ENCODE measurements at places on chromosomes 4 and X.

DNA sequence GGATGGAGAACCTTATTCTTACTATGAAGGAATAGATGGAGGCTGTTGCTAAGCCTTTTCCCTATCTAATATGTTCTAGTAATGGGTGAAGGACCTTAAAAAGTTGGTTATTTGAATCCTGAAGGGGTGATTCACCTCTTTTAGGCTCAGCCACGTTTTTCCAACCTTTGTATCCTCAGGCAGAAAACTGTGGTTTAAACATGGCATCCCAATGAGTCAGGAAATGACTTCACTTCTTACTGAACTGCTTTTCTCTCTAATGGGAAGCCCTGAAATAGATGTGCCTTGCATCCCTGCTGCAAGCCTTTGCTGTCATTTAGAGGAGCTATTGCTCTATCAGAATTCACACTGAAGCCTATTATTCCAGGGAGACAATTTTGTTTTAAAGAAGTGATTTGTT is 191.0 kb upstream of the ARX start:
- DNase-seq, result no peak

DNA sequence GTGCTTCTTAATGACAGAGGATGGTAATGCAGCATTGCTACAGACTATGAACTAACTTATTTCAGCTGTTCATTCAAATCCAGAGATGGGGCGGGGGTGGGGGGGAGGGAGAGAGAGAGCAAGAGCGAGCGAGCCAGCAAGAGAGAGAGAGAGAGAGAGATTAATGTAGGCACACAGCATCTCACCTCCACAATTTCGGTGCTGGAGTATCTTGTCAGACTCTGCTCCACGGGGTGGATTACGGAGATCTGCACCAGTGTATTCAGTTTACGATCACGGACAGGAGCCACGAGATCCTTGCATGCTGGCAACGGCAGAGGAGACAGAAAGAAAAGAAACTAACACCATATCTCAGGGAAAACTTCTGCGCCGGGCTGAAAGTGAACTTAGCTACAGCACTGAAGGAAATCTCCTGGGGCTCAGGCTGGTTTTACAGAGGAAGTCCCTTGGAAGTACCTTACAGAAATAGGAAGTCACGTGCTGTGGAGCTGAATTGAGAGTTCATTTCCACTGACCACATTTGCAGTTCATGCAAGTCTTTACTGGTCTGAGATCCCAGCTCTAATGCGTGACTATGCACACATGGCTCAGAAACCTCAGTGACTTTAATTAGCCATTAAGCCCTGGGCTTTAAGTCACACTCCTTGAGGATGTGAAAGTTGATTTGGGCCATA is 440.9 kb downstream of the INPP4B start:
- peak; percentile 25 for DNase-seq

DNA sequence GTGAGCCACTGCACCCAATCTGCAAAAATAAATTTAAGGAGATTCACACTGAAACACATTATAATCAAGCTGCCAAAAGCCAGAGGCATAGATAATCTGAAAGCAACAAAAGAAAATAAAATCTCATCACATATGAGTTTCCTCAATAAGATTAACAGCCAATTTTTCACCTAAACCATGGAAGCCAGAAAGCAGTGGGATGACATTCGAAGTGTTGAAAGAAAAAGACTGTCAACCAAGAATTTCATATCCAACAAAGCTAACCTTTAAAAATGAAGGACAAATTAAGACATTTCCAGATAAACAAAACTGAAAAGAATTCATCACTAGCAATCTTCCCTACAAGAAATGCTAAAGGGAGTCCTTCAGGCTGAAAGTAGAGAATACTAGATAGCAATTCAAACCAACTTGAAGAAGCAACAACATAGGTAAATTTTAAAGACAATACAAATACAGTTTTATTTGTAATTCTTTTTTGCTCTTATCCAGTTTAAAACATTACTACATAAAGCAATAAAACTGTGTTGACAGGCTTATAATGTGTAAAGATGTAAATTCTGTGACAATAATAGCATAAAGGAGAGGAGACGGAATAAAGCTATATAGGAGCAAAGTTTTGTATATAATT is 23.1 kb upstream of the KLHL8 start:
- DNase-seq, result no peak

DNA sequence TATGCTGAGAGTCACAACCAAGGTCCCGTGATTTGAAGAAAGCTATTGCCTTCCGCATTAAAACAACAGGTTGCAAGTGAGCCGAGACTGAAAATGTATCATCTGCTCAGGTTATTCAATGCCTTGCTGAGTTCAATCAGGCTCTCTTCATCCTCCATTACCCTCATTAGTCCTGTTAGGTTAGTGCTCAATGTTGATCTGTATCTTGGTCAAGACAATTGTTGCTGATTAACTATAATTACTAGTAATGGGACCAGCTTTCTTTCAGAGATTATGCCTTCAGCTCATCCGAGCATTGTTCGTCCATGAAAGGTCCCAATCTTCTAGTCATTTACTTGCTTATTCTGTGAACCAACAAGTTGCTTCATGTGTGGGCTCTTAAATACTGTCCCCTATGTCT is 534.6 kb upstream of the FAM241A start:
- no peak for DNase-seq

DNA sequence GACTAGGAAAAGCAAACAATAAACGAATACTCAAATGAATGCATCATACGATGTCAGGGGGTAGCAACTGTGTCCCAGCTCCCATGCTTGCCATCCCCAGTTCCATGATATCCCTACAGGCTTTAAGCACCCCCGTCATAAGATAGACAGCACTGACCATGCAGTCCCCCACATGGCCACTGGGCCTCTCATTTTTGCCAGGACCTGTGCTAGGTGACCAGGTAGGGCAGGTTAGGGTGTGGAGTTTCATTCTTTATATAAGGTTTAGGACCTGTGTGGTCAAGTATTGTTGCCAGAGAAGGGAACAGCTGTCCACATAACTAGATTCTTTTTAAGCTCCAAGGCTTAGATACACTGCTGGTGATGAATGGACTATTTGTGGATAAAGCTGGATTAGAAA is 9.7 kb downstream of the PPEF2 start:
- no peak for DNase-seq

DNA sequence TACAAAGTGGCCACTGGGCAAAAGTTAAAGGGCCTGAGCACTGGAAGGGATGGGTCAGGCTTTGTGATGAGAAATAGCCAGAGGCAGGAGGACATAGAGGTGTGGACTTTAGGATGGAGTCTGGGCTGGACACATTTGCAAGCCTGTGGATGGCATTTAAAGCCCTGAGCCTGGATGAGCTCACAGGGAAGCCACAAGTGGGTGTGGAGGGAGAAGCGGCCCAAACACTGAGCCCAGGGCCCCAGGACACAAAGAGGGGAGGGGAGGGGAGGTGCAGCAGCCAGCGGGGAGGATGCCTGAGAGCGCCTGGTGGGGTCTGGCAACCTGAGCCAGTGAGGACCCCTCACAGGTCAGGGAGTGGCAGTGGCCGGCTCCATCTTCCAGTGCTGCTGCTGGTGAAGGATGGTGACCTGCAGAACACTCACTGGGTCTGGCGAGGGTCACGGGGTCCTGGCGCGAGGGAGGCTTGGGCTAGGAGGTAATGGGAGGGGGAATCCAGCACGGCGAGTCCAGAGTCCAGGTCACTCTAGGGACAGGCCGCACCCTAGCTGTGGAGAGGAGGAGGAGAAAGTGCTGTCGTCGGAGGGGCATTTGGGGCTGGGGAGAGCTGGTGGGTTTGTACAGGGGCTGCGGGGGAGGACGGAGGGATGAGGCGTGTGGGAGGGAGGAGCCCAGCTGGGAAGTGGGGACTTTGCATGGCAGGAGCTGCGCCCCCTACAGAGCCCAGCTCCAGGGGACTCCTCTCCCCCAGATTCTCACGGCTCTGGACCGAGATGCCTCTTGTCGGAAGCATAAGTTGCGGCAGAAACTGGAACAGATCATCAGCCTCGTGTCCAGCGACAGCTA is 7.0 kb downstream of the LAGE3 start:
- DNase-seq, result no peak

DNA sequence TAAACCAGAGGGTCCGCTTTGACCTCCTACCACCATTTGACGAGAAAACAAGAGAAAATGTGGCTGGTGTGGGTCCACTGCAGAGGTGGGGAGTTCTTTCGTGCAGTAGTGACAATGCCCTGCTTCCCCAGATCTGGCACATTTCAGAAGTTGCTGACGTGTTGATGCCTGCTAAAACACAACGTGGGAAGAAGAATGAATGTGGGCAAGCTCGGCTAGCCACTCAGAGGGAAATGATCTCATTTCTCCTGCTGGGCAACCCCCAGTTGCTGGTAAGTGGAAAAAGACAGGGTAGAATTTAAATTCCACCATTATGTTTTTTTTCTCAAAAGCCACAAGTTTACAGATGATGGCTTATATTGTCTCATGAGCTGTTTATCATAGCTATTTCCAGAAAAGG is 77.9 kb downstream of the LUZP4 start:
- DNase-seq, result no peak

GRCh38 chr4:168885400-168885799 is 124.7 kb downstream of the CBR4 start:
- DNase-seq, result no peak

DNA sequence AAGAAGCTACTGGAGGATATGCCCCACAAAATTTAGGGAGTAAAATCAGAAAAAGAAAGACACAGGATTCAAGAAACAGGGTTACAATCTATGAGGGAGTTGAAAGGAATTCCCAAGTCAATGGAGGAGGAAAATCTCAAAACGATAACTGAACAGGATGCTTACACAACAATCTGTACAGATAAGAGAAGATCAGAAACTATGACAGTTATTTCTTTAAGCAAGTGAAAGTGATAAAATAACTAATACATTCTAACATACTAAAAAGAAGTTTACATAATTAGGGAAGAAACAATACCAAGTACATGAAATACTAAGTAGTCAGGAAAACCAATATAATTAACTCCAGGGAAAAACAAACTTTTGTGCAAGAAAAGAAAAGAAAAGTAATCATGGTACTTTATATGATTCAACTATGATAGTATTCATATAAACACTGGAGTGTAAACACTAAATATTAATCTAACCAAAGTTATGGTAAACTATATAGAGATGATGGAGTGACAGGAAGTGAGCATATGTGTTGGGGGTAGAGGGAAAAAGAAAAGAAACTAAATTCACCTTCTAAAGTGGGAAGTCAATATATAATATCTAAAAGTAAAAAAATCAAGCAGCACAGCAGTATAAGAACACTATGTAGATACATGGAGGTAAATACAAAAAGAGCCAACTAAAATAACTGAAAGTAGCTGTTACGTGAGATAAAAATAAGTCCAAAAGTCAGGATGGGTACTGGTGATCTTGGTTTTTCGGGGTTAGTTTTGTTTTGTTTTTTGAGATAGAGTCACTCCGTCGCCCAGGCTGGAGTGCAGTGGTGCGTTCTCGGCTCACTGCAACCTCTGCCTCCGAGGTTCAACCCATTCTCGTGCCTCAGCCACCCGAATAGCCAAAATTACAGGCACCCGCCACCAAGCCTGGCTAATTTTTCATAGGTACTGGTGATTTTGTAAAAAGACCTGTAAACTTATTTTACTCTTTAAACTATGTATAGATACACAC is 99.3 kb downstream of the TEX11 start:
- DNase-seq, result no peak

GRCh38 chr4:110418641-110419040 is 57.3 kb upstream of the ENPEP start:
- no peak for DNase-seq

DNA sequence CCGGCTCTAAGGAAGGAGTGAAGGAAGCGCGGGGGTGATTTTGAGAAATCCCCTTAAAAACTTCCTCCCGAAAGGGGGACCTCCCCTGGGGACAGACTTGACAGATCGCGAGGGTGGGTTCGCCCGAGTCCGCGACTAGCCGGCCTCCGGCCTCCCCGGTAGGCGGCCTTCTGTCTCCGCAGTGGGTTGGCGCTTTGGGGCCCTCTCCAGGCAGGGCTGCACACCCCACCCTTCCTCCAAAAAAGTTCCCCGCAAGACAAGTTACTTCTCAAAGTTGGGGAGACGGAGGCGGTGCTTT is 24.8 kb downstream of the HOPX start:
- DNase-seq, result no peak
